ENCODE measurements at places on chromosomes 2 and 18.
A peak's percentile ranks its signal among the peaks of the same experiment; 100 is the strongest.

GRCh38 chr2:7878786-7879482 is 802.9 kb upstream of the ID2 start:
- DNase-seq = peak; percentile 83

GRCh38 chr18:23530195-23530594 is 26.9 kb downstream of the RMC1 start:
- DNase-seq = peak; percentile 60

- no peak for DNase-seq
Observed at GRCh38 chr2:38122344-38122743, 46.4 kb upstream of the CYP1B1 start.

- peak; percentile 44 for DNase-seq
Observed at GRCh38 chr2:40480596-40480995, 28.7 kb upstream of the SLC8A1 start.

DNA sequence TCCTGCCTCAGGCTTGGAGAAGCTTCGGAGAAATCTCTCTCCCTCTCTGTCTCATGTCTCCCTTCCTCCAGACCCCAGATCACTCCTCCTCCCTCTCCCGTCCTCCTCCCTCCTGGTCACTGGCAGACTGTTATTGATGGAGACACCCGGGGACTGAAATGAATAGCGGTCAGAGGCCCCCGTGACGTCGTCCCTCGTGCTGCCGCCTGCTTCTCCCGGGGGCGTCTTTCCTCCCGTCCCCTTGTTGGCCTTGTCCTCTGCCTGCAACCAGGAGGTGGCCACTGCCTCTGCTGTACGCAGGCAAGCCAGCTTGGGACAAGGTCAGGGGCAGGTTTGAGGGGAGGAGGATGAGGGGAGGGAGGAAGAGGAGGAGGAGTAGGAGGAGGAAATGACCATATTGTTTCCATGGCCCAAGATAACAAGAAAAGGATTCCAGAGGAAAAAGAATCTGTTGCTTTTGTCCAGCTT is 78.2 kb downstream of the CELF4 start:
- no peak for DNase-seq

- DNase-seq = no peak
Observed at GRCh38 chr2:21461754-21462240, 338.0 kb downstream of the TDRD15 start.

DNA sequence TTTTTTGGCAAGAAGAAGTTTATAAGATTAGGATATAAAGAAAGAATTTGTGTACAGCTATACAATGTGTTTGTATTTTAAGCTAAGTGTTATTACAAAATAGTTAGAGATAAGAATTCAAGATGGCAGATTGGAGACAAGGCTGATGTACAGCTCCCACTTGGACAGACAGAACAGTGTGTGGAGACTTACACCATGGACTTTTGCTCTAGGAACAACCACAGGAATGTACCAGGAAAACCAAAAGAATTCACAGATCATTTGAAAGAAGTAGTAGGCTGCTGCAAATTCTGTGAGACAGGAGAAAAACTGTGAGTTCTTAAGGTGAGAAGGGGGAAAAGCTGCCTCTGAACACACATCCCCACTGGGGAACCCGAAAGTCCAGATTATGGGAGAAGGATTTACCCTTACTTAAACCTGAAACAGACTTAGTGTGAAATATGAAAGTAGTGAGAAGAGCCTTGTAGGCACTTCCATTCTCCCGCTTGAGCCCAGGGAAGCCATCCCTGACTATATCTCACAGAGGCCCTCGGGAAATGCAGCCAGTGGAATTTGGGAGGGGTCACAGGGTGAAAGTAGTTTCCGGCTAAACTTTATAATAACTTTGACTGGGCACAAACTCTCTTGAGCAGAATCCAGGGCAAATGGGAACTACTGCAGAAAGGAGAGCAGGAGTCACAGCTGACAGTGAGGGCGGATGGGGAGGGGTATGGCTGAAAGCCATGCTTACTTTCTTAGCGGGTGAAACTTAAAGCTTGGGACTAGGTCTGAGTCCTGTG is 11.6 kb upstream of the RPRD1A start:
- no peak for DNase-seq

DNA sequence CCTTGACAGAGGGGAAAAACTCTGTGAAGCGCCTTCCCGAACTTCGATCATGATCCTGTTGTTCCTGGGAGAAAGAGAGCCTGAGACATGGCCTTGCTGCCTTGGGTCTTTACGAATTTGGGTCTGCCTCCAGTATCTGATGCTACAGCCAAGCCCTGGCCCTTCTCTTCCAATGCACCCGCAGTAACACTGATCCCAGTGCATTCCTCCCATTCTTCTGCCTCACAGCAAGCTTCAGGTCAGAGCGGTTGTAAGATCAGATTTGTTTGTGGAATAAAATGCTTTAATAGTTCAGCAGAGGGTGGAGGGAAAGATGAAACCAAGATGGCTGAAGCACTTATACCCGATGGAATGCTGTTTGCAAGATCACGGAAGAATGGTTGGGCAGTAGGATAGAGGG is 196.7 kb upstream of the SIX2 start:
- DNase-seq = no peak

DNA sequence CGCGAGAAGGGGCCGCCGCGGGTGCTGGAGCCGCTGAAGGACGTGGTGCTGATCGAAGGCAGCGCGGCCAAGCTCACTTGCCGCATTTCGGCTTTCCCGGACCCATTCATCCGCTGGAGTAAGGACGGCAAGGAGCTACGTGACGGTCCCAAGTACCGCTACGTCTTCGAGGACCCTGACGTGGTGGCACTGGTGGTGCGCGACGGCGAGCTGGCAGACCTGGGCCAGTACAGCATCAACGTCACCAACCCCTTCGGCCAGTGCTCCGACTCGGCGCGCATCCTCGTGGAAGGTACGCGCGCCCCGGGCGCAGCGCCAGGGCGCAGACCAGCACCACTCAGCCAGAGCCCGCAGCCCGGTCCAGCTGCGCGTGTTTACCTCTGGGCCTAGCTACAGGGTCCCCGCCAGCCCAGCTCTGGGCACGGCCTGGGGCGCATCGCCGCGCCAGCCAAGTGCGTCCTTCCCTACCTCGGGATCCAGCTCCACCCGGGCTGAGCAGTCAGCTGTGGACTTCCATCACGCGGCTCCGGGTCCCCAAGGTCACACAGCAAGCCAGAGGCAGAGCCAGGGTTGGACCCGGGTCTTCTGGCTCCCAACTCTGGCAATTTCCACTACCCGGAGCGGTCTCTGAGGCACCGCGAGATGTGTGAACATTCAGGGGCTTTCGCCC is 1.7 kb upstream of the GMPPA start:
- no peak for DNase-seq

DNA sequence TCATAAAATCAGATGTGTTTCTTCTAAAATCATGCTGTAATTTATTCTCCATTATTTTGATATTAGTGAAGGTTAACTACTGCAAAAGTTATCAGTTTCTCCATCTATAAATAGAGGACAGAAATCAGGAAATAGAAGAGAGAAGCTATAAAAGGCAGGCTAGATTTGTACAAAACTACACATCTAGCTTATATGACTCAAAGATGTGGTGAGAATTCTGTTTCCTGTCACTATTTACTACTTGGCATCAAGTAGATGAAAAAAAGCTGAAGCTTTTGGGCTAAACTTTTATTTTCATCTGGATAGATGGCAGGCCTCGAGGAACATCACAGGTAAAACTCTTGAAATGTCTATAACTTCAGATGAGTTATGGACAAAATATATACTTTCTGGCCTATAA is 49.8 kb upstream of the NAB1 start:
- DNase-seq = no peak

DNA sequence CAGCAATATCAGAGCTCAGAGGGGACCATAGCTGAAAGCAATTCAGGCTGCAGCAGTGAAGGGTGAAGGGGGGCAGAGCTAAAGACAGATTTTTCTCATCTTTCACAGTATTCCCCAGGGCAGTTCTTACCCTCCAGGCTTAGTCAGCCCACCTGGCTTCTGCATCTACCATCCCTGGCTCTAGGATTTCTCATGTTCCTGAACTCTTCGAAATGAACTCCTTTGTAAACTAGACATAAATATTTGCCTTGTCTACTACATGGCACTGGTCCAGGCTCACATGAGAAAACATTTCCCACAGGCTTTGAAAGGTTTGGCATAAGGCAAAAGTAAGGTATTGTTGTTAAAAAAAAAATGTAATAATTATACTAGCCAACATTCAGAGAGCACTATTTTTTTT is 23.6 kb upstream of the NEB start:
- no peak for DNase-seq

DNA sequence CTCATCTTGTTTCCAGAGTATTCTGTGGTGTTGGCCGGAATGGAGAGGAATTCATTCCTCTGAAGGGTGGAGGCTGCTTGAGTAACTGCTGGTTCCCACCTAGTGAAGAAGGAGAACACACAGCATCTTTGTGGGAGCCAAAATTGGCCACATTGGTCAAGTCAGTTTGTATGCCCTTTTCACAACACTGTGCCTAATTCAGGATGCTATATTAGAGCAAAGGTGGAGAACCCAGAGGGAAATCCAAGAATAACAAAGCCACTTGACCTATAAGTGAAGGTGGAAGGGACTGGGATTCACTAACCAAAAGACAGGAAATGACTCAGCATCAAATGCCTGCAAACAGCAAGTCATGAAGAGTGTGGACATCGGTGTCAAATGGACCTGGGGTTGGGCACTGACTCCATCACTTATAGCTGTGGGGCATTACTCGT is 27.3 kb upstream of the MLPH start:
- peak; percentile 33 for DNase-seq

GRCh38 chr2:219576505-219577388 is 4.6 kb downstream of the INHA start:
- DNase-seq = no peak

DNA sequence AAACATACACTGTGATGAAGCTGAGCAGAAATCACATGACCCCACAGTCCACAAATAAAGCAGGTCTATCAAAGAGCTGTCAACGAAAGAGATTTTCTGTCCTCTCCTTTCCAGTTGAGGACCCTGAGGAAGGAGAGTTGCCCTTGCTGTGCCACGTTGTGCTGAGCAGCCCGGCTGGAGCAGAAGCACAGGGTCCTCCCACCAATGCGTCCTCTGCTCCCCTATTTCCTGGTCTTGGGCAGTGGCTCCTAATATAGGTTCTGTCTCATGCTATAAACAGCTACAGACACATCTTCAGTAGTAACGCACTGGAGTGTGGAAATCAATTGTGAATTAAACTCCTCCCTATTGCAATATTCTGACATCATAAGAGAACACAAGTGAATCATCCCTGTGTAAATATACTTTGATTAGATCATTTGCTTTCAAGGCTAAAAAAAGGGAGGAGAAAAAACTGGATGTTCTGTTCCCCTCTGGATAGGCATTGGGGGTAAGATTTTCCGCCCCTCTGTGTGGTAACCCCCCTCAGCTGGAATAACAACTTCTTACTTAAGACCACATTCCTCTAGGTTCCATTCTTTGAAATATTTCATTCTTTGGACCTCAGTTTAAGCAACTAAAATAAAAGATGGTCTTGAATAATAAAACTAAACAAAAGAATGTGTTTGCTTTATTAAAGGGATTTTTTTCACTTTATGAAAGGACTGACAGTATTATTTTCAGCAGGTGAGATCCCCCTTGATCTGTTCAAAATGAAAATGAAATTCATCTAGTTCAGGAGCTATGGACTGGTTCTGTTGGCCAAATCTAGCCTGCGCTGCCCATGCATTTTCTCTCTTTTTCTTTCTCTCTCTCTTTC is 8.3 kb upstream of the RHOB start:
- DNase-seq = peak; percentile 90

DNA sequence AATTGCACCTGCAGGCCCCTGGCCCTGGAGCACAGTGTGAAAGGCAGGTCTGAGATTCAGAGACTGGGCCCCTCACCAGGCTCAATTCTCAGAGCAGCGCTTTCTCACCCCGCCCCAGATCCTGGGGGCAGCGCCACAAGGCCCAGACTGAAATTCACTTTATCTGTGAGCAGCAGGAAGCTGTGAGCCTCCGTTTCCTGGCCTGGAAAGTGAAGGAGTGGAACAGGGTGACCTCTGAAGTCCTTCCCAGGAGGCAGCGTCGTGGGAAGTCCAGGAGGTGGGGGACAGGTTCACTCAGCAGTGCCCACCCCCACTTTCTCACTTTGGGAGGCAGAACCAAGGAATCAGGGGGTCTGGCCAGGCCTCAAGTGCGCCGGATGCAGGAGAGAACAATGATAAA is 235.4 kb downstream of the NDUFA10 start:
- DNase-seq = no peak

GRCh38 chr2:120209427-120210269 is 13.6 kb downstream of the TMEM185B start:
- no peak for DNase-seq

GRCh38 chr2:86229221-86229620 is 30.0 kb downstream of the MRPL35 start:
- DNase-seq = no peak

Measured in suppressor macrophage treated with lipopolysaccharide for 4 hours (primary cell).